SHP77 treated with DMSO at 0.1 percent for 48 hours (cell line): ENCODE measurements at places on chromosomes 6 and 20.

GRCh38 chr6:4732691-4733315 is 43.4 kb upstream of the CDYL start:
- DNase-seq = peak; percentile 12

- no peak for DNase-seq
These were observed 23.8 kb downstream of the FOXC1 start for GRCh38 chr6:1633366-1634021.

DNA sequence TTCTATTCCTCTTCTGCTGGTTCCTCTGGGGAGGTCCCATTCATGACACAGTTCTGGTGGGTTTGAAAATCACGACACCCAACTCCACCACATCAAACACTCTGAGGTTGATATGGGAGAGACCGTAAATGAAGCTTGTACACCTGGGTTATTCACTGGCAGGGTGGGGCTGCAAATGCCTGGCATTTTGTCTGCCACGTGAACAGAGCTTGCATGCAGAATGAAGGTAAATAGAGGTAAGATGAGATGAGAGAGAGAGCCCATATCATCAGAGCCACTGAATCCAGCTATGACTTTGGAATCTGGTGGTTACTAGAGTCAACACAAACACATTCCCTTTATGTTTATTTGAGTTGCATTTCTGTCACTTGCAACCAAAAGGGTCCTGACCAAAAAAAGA is 97.4 kb downstream of the BANF2 start:
- DNase-seq = no peak

GRCh38 chr20:19256906-19257595 is 44.6 kb downstream of the SLC24A3 start:
- no peak for DNase-seq

GRCh38 chr6:36621371-36621855 is 27.3 kb downstream of the SRSF3 start:
- no peak for DNase-seq

DNA sequence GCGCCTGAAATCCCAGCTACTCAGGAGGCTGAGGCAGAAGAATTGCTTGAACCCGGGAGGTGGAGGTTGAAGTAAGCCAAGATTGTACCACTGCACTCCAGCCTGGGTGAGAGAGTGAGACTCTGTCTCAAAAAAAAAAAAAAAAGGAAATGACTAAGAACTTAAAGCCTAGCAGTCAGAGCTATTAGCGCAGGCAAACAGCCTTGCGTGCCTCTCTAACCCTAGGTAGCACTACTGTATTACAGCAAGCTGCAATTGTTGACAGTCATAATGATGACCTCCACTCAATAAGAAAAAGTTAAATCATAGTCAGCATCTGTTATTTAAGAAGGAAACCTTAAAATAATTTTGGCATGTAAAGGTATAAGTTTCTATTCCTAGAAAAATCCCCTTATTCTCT is 14.4 kb downstream of the GSS start:
- no peak for DNase-seq

GRCh38 chr20:31638317-31638716 is 605 bp downstream of the COX4I2 start:
- DNase-seq = no peak

DNA sequence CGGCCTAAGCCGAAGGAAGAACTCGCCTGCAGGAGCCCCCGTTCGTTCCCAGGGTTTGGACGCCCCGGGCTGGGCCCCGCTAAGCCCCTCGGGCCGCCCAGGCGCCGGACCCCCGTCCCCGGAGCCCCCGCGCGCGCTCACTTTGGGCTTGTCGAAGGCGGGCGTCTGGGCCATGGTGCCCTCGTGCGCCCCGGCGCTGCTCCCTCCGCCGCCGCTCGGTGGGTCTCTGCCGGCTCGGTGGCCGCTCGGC is 140 bp downstream of the ADA start:
- DNase-seq = no peak
